ENCODE measurements at places on chromosomes 7 and 10.

DNA sequence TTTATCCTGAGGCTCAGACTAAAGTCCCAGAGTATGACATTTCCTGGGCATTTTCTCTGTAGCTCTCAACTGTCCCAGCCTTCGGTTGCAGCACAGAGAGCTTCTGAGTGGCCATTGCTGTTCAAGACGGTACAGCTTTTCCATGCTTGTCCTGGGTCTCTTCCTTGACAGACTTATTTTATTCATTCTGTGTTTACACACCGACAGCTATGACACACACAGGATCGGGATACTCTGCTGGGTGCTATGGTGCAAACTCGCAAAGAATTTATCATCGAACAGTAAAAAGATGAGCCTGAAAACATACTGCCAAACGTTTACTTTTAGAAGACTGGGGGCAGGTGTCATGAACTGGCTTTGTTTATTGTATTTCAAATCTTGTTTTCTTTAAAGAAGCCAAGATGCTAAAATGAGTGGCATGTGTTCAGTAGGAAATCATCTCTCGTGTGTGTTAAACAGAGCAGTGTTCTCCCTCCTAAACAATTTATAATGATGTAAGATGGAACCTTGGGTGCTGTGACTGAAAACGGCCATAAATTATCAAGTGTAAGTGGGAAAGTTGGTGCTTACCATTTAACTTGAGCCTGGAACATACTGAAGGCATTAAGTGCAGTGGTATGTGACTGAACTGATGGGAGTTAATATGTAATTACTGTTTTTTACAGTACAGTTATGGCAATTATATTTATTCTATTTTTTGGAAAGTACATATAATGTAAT lies 120.8 kb downstream of the CELF2 start:
- DNase-seq: no peak

DNA sequence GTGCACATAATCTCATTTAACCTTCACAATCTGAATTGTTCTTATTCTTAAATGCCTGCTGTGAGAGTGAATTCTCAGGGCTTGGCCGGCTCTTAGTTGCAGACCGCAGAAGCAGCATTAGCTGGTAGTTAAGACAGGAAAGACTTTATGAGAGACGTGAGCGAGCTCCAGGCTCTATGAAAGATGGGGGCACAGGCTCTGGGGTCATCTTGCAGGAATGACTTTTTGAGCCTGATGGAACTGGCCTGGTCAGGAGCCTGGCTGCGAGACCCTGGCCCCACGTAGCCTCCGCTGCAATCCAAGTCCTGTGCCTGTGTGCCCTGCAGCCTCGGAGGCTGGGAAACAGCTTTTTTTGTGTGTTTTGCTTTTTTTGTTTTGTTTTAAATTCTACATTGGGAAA lies 958.8 kb upstream of the ZNF722 start:
- no peak for DNase-seq

GRCh38 chr10:34587002-34587679 lies 228.0 kb downstream of the PARD3 start:
- no peak for DNase-seq

DNA sequence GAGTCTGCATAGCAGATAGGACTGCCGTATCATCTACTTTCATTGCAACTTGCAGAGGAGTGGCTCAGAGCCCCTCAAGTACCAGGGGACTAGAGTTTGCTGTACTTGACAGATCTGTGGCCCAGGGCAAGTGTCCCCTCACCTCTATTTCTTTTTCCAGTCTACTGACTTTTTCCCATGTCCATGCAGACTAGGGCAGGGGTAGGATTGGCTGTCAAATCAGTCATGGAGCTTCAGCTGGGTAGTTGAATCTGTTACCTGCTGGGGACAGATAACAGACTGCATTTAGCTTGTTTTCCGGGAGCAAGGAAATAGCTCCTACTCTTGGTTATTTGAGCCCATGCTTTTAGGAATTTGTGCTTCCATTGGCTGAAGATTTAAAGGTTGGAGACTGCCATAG lies 121.0 kb upstream of the CDK13 start:
- DNase-seq: no peak

- no peak for DNase-seq
These were observed 139.8 kb downstream of the CELF2 start for GRCh38 chr10:11157292-11158076.

GRCh38 chr7:87413029-87413428 lies 62.5 kb downstream of the ABCB4 start:
- peak; percentile 18 for DNase-seq

GRCh38 chr7:81769891-81770727 lies at the start of gene HGF:
HGF (minus strand) TSS chr7:81770047; CDS start chr7:81769971, 76 bp downstream.
- peak; percentile 44 for DNase-seq

DNA sequence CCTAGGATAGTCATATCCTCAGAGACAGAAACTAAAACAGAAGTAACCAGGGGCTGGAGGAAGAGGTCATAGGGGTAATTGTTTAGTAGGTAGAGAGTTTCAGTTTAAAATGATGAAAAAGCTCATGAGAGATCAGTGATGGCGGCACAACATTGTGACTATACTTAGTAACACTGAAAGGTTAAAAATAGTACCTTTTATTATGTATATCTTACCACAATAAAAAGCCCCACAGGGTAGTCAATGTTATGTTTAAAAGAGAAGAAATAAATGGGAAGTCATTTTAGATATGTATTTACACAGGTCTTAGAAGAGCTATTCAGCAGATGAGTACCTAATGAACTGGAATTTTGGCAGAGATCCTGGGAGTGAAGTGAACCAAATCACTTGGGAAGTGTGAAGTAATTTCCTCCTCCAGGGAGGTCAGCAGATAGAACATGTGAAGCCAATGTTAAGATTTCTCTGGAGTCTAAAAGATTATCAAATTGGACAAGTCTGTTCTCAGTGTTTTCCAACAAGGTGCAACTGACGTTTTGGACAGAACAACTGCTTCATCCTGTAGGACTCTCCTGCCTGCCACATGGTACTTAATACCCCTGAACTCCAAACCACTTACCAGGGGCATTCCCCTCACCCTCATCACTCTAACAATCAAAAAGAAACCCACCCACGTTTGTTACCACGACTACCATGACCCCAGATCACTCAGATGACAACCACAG lies 6.4 kb downstream of the CDCA7L start:
- DNase-seq: peak; percentile 43

DNA sequence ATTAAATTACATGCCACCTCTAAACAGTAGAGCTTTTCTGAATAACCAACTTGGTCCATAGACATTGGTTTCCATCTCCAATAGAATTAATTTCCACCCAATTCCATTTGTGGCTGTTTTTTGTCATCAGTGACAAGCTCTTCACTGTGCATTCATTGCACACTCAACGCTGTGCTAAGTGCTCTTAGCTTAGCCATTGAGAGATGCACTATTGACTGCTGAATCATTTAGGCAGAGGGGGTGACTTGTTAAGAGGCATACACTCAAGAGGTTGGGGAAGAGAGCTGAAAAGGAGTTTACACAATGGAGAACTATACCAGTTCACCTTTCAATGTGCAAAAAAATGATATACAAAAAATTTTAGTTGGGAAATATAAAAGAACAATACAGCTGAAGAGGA lies 31.9 kb upstream of the CBLL1 start:
- no peak for DNase-seq

DNA sequence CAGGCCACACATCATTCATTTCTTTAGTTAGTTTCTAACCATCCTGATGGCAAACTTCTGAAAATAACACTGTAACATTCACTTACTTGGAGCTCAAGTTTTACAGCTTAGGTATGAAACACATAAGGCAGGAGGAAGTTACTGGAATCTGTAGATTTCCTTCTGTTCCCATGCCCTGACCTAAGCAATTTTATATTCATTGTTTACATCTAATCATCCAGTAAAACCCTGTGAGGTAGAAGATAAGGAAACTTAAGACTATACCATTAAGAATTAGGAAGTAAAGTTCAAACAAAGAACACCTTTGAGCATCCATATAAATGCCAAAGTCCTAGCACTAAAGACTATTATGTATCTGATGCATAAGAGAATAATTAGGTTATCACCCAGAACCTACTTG lies 19.5 kb downstream of the RALA start:
- no peak for DNase-seq

- peak; percentile 64 for DNase-seq
These were observed 29.3 kb downstream of the KLF6 start for GRCh38 chr10:3755440-3756359.

DNA sequence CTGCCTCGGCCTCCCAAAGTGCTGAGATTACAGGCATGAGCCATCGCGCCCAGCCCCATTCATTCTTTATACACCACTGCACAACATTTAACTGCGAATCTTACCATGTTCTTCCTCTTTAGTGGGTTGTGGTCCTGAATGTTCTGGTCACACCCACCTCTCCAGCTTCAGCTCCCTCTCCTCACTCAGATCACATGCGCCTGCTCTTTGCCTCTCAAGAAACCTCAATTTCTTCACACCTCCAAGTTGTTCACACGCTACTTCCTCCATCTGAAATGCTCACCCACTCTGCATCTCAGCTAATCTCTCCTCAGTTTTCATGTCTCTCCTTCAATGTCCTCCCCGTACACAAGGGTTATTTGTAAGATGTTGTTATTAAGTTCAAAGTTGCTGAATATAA lies 2.4 kb upstream of the PRR15 start:
- DNase-seq: no peak

- DNase-seq: no peak
These were observed 1205.3 kb downstream of the REEP3 start for GRCh38 chr10:64726466-64726865.

- DNase-seq: no peak
These were observed 201.2 kb downstream of the TCF7L2 start for GRCh38 chr10:113151190-113151666.

DNA sequence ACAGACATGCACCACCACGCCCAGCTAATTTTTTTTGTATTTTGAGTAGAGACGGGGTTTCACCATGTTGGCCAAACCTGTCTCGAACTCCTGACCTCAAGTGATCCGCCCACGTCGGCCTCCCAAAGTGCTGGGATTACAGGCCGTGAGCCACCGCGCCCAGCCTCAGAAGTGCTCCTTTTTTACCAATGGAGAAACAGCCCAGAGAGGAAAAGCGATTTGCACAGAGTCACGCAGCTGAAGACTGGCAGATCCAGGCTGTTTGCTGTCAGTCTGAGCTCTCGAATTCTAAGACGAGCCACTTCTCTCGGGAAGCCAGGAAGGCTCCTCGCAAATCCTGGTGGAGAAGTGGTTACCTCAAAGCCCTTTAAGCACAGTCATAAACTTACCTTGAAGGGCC lies 57.4 kb upstream of the SDK1 start:
- no peak for DNase-seq

DNA sequence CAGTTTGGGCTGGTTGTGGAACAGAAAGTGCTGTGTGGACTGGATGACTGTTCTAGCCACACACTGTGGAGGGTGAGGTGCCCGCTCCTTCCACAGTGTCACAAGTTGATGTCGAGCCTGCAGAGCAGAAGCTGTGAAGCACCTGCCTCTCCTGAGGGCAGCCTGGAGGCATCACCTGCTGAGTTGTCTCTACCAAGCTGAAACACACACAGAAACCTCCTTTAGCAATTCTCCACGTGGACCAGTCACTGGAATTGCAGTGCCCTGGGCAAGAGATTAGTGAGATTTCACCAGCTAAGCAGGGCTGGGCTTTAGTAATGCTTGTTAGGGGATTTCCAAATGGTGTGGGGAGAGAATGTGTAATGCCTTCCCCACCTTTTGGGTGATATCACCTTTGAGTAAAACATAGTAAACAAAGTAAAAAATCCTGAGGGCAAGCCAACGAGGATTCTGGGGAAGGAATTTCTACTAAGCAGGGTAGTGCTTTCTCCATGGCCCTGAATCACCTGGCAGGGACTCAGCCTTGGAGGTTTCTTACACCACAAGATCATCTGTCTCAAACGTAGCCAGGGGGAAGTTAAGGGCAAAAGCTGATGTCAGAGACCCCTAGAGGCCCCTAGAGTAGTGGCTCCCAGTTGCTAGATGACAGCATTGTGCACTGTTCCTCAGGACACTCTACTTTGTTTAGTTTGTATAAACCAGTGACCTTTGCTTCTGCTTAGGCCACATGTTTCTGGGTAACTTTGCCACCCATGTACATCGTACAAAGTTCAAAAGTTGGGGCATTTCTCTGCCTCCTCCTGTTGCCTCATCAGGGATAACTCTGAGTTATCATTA lies 233.1 kb upstream of the IGFBP3 start:
- no peak for DNase-seq

DNA sequence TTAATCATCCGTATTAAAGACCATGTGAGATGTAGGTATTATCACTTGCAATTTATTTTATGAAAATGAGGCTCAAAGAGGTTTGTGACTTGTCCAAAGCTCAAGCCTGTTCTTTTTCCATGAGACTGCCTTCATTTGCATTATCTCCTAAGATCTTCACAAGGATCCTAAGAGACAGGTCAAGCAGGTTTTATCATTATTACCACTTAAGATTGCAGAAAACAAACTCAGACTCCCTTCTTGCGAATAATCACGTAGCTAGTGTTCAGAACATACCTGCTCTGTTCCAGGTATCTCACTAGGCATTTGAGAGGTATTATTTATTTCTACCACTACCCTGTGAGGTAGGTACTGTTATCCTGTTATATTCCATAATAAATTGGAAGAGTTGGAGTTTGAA lies 64.8 kb downstream of the ZNRF2 start:
- DNase-seq: no peak

GRCh38 chr10:111076682-111077478 lies at the start of gene ADRA2A:
ADRA2A (plus strand) TSS chr10:111077029; CDS start chr10:111077997, 968 bp downstream.
- DNase-seq: peak; percentile 29

DNA sequence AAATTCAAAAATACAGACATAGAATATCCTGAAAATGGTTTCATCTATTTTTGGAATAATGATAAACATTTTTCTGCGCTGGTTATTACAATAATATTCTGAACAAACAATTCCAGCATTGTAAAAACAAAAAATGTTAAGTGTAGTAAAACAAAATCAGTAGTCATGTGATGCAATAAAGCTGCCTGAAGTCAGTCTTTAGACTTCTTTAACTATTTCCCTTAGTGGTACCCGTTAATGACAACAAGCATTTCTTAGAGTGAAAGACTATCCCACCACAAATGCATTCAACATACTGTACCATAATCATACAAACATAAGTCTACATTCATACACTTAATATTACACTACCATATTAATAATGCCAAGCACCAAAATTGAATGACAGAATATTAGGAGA lies 1.6 kb downstream of the SKAP2 start:
- DNase-seq: no peak

DNA sequence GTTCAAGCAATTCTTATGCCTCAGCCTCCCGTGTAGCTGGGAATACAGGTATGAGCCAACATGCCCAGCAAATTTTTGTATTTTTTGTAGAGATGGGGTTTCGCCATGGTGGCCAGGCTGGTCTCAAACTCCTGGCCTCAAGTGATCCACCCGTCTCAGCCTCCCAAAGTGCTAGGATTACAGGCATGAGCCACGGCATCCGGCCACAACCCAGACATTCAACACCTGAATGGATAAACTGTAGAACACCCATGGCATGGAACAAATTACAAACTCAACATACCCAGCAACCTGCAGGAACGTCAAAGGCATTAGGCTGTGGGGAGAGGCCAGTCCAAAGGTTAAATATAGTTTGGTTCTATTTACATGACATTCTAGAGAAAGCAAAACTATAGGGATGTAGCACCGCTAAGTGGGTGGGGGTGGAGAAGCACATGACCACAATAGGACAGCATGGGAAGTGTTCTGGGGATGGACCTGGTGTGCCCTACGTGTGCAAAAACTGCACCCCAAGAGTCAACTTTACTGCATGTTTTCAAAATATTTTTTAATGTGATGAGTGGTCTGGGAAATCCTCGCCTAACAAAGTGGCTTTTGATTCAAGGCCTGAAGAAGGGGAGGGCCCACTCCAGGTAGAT lies 6.5 kb upstream of the PGAM2 start:
- no peak for DNase-seq

GRCh38 chr10:114758331-114758730 lies 63.2 kb upstream of the FHIP2A start:
- DNase-seq: no peak
